Renal pelvis (tissue), 12 donors: ENCODE measurements at places on chromosomes 2 and 18.

DNA sequence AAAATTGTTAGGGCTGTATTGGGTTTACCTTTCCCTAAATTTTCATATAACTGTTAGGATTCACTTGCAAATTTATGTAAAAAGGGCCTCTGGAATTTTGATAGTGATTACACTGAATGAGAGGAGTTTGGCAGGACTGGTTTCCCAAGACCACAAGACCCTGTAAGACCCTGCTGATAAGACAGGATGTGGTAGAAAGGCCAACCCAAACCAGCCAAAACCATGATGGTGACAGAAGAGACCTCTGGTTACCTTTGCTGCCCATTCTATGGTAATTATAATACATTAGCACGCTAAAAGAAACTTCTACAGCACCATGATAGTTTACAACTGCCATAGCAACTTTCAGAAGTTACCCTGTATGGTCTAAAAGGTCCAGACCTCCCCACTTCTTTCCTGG, 8.3 kb upstream of the CASP10 start:
- no peak for DNase-seq

- no peak for DNase-seq
These were observed 168.1 kb downstream of the AFF3 start for GRCh38 chr2:99974275-99974674.

DNA sequence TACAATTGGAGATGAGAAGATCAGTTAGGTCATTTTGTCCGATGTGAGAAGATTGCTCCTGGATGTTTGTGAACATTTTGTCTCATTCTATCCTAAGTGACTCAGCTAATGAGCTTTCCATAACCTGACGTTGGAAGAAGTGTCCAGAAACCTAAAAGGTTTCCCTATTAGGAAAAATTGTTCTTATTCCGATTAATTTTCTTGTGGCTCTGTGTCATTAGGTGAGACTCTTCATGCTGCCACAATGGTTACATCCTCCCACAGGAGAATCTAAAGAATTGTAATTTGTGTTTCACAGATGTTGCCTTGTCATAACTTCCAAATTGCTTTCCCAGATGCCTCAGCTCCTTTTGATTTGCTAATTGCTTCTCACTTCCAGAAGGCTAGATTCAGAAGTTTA, 261.0 kb upstream of the APCDD1 start:
- DNase-seq, result no peak

GRCh38 chr2:171034315-171034714, 105.3 kb downstream of the GORASP2 start:
- DNase-seq, result no peak

DNA sequence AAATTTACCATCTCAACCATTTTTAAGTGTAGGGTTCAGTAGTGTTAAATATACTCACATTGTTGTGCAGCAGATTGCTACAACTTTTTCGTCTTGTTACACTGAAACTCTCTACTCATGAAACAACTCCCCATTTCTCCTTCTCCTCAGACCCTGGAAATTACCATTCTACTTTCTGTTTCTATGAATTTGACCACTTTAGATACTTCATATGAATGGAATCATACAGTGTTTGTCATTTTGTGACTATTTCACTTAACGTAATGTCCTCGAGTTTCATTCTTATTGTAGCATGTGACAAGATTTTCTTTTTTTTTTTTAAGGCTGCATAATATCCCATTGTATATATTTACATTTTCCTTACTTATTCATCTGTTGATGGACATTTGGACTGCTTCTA, 203.8 kb downstream of the PLCL1 start:
- no peak for DNase-seq

GRCh38 chr2:24082787-24083566, 1.7 kb downstream of the TP53I3 start:
- DNase-seq, result no peak

GRCh38 chr2:108719149-108720044, at the start of gene RANBP2:
RANBP2 (plus strand) TSS chr2:108719482; CDS start chr2:108719607, 125 bp downstream.
- peak; percentile 96 for DNase-seq

- peak; percentile 28 for DNase-seq
These were observed 349.1 kb downstream of the ANAPC1 start for GRCh38 chr2:111534910-111535352.

DNA sequence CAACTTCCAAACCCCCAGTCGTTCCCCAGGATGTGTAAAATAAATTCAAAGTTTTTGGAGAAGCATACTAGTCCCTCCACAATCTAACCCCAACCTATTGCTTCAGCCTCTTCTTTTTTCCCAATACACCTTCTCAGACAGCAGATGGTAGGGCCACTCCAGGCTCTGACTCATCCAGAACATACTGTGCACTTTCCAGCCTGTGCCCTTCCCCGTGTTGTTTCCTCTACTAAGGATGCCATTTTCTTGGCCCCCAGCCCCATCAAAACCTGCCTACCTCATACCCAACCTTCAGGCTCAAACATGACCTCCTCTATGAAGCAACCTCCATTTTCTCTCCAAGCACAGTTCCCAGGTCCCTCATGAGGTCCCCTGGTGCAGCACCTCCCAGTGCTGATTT, 669.3 kb downstream of the BCL11A start:
- DNase-seq, result no peak

GRCh38 chr2:190311893-190312634, 7.6 kb downstream of the HIBCH start:
- DNase-seq, result no peak

DNA sequence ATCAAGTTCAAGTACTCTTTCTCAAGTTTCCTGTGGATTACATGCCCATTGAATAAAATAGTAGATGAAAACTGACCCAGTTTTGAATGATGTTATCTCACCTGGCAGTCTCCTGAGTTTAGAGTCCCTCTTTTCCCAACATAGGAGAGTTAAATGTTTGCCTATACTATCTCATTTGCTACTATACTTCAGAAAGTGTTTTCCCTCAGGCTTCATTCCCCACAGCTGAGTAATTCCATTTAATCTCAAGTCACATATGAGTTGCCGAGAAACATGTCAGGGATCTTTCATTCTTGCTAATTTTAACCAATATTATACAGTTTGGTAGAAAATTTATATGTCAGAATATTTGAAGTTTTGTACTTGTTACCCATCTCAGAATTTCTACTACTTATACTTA, 150.4 kb upstream of the CDH19 start:
- DNase-seq, result no peak

- DNase-seq, result no peak
These were observed 150.3 kb downstream of the INHBB start for GRCh38 chr2:120496235-120496634.

DNA sequence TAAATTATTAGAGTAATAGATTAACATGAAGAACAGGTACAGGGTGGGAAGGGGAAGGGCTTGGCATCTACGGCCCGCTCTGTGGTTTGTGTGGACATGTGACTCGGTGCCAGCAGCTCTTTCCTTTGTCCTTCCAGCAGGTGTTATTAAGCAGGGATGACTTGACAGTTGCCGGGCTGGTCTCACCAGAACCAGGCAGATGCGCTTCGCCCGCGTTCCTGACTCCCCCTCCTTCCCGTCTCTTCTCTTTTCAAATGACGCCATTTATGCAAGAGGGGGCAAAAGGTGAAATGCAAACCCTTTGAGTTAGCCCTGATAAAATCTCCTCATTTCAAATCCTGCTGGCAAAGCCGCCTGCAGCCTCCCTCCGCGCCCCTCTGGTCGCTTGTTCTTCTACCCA, 38.9 kb upstream of the MGAT4A start:
- no peak for DNase-seq

DNA sequence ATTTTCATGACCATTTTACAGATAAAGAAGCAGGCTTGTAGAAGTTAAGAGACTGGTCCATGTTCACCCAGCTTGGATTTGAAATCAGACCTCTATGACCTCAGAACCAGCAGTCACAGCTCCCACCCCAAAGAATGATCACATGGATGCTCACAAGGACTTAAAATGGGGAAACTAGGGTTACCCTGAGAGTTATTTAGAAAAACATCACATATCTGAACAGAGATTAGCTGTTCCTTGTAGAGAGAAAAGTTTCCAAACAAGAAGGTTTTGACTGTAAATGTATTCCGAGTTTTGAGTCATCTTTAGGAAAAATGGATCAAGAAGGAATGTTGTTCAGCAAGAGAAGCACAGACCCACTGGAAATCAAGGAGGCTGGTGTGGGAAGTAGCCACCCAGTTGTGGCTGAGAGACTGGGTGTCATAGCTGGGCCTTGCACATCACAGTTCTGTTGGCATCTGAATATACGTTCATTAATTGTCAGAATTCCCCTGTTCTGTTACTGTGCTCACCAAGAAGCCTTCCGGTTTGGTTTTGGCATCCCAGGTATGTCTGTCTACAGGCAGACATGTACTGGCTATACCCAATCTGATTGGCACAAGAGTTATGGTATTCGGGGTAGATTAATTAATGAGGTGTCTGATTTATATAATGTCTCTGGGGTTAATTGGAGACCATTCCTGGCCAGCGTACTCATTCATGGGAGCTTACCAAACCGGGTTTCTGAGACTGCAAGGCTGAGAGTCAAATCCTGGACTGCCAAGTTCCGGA, 371.8 kb upstream of the SLC14A2 start:
- no peak for DNase-seq

DNA sequence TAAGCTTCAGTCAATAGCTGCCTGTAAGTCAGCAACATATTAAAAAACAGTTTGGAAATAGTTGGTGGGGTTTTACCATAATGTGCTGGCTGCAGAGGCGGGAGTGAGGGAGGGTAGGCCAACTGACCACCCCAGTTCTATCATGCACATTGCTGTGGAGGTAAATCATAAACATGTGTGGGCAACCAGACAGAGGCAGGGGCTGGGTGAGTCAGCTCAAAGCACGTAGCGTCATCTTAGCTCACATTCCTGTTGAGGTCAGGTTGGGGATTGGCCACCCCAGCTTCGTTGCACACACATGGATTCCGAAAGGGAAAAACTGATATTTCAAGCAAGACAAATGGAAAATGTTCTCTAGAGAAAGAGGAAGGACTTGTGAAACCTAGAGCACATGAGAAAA, 19.5 kb downstream of the GPR45 start:
- DNase-seq, result no peak

GRCh38 chr2:109447251-109447661, 166.5 kb downstream of the SEPTIN10 start:
- DNase-seq, result peak; percentile 60

GRCh38 chr2:15159751-15160177, 401.4 kb downstream of the NBAS start:
- DNase-seq, result peak; percentile 40

DNA sequence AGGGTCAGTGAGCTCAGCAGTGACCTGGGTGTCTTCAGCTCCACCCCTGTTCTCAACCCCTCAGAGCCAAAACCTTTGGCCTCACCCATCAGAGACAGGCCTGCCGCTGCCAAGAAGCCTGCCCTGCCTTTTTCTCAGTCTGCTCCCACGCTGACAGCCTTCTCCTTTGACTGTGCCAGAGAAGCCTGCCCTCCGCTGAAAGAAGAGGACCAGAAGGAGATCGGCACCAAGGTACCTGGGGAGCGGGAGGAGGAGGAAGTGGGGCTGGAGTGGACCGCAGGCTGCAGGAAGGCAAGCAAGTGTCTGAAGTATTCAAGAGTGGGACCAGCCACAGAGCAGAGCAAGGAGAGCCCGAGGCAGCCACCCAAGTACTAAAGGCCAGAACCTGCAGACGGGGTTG, 33.2 kb downstream of the TOGARAM2 start:
- no peak for DNase-seq

GRCh38 chr2:2188344-2188920, 142.6 kb downstream of the MYT1L start:
- DNase-seq, result no peak

- DNase-seq, result peak; percentile 90
These were observed 1.4 kb upstream of the CTNNA2 start for GRCh38 chr2:79511320-79511951.

GRCh38 chr2:202376460-202377206, 506 bp downstream of the BMPR2 start:
- DNase-seq, result no peak

DNA sequence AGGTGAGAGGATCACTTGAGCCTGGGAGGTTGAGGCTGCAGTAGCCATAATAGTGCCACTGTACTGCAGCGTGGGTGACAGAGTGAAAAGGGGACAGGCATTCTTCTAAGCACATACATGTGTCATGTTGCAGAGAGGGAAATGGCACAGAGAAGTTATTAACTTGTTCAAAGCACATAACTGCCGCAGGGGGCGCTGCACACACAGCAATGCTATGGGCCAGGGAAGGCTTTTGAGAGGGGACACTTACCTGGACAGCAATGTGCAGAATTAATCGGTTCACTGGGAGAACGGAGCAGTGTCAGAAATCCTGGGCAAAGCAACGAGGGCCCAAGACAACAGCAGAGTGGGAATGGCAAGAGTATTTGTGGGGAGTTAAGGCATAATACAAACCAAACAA, 2.4 kb downstream of the SCYGR8 start:
- DNase-seq, result no peak

- no peak for DNase-seq
These were observed 58.4 kb downstream of the UBE2E3 start for GRCh38 chr2:181038796-181039195.

DNA sequence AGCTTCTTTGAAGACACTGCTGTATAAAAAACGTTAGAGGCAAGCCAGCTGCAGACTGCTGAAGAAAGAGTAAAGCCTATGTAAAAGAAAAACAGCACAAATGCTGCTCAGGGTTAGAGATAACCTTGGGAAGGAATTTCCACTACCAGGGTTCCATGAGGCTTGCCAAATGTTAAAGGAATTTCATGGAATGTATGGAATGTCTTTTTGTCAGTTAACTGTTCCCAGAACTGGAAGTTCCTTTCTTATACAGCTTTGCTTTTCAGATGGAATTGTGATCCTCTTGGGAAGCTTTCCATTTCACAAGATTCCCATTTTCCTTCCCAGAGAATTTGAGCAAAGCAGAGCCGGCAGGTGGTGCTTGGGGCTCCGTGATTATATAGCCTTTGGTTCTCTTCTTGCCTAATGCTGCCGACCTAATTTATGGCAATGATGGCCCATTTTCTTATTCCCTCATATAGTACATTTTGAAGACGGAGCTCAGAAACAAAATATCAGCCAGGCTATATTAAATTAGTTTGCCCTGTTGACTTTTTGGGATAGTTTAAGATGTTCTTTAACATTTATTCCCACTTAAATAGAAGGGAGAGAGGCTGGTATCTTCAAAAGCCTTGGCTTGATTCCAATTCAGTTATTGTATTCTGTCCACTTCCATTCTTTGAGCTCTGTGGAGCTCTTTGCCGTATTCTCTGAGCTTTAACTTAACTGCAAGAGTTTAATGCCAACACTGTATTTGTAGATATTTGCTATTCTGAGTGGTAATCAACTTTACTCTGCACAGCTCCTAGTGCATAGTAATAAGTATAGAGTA, 162.3 kb downstream of the PHLPP1 start:
- DNase-seq, result peak; percentile 54
